ENCODE measurements at places on chromosomes 5 and 9.

DNA sequence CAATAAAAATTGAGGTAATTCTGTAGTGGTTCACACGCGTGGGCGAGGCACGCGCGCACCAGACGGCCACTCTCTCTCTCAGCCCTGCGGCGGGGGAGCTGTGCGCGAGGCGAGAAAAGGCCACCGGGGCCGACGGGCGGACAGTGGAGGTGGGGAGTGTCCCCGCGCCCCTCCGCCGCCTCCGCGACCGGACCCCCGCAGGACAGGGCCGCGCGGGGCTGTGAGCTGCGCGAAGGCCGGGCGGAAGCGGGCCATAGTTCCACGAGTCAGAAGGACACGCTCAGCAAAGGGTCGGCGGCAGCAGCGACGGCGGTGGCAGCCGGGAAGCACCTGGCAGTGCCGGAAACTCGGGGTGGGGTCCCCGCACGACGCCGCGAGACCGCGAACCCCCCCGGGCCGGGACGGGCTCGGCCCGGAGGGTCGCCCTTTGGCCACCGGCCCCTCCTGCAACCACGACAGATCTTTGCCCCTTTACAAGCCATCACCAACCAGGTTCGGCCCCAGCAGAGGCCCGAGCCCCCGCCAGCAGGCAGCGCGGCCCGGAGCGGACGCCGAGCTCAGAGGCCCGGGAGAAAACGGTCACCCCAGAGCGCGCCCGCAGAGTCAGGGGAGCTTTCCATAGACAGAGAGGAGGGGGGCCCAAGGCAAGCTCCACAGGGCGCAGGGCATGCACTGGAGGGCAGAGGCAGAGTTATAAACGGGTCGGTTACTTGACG lies 60.9 kb downstream of the ZNF354C start:
- DNase-seq, result no peak

DNA sequence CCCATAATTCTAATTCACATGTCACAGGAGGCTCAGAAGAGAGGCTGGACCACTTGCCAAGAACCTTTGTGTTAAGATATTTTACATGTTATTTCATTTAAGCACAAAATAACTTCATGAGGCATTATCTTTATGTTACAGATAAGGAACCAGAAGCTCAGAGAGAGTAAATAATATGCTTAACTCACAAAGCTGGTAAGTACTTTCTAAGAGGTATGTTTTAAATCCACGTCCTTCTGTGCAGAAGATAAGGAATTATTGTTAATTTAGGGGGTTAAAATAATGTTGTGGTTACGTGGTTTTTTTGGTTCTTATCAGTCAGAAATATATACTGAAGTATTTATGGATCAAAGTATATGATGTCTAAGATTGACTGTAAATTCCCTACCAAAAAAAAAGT lies 8.0 kb downstream of the STRBP start:
- DNase-seq, result no peak

DNA sequence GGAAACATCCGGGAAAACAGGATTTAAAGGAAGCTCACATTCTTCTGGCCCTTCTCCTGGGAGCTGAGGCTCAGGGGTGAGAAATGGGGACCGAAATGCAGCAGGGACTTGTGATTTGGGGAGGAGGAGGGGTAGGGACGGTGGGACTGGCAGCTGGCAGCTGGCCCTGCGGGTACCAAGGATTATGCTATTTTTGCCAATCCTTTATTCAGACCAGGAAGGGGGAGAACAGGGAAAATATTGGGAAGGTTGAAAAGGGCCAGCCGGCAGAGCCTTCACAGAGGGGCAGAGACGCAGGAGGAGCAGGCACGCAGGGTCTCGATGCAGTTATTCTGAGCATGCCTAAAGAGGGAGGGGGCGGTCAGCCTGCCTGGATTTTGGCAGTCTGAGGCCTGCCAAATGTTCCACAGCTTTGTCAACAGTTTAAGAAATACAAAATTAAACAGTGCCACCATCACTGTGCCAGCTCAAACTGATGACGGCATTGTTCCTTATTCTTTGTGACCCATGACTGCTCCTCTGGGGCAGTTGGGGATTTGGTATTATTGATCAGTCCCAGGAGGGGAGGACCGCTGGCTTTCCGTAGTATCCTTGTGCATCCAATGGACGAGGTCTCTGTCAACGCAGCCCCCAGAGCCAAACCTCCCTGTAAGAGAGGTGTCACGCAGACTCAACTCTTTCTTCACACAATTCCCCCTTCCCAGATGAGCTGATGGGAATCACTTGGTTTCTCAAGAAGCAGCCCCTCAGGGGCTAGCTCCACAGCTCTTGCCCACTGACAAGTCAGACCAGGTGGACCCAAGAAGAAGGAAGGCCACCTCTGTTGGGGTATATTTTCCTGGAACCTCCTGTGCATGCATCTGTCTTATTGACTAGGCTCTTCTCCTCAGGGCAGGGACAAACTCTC lies 553.3 kb downstream of the BNC2 start:
- no peak for DNase-seq

- no peak for DNase-seq
These were observed 157.9 kb upstream of the ALDH1B1 start for GRCh38 chr9:38234479-38235170.

DNA sequence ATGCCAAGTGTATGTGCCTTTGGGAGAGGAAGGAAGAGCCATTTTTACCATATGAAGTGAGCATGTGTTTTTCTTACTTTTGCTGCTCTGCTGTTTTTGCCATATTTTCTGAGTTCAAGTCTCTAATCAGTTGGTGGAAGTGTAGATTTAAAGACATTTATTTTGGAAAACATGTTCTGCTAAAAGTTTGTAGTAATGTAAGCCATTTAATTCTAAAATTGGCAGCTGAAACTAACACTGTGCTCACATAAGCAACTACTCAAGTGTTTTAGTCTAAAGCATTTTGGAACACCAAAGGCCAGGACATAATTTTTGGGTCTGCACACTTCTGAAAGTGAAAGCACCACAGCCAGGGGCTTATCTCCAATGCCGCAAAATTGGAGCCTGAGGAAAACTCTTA lies 363.4 kb upstream of the ZNF608 start:
- no peak for DNase-seq

- no peak for DNase-seq
These were observed 67.9 kb upstream of the TNFSF8 start for GRCh38 chr9:114998326-114998725.

DNA sequence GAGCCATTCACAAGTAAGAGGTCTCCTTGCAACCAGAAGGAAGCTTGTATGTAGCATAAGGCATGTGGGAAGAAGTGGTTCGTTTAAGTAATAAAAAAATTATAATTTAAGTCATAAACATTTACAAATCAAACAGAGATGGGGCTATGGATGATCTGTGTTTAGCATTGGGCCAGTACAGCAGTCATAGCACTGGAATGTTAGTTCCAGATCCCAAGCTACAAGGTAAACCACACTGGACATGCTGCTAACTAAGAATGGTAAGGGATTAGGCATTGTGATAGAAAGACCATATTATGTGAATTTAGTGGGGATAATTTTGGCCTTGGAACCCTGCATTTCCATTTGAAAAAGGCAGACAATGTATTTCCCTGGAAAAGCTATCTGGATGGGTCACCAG lies 170.4 kb upstream of the KCNN2 start:
- no peak for DNase-seq

DNA sequence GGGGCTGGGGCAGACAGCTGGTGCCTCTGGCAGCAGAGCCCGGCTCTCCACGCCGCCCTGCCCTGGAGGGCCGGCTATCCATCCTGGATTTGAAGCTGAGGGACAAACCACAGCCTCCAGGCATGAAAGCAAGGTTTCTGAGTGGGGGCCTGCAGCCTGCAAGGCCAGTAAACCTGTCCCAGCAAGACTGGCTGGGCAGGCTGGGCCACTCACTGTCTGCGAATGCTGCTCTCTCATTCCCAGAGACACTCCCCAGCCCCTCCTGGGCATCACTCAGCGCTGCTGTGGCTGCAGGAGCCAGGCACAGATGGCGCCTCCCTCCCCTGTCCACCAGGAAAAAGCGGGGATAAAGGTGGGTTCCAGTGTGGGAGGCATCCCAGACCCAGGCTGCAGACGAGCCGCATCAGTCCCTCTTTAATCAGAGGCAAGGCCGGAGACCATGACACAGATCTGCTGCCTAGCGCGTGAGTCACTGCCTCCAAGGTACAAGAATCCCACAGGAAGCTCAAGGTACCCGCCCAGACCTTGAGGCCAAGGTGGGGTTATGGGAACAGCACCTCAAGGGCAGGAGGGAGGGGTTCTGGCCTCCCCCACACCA lies 118.0 kb downstream of the VAV2 start:
- no peak for DNase-seq

DNA sequence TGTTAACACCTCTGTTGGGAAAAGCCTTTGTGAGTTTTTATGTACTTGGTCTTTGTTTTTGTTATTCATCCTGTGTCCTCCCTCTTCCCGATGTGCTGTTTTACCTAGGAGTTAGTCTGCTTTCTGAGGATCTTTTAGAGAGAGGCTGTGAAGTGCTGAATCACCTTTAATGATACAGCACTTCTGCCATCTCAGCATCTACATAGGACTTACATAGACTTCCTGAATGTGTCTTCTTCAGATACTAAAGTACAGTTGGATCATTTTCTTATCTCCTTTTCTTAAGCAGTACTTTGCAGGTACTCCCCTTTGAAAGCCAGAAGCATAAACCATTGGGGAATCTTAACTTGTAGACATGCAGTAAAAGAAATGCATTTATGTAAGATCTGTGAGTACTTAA lies 31.5 kb downstream of the OTULIN start:
- DNase-seq, result peak; percentile 31

GRCh38 chr5:164139423-164139822 lies 634.0 kb downstream of the MAT2B start:
- no peak for DNase-seq

GRCh38 chr9:127166651-127167524 lies 44.5 kb upstream of the ANGPTL2 start:
- no peak for DNase-seq

DNA sequence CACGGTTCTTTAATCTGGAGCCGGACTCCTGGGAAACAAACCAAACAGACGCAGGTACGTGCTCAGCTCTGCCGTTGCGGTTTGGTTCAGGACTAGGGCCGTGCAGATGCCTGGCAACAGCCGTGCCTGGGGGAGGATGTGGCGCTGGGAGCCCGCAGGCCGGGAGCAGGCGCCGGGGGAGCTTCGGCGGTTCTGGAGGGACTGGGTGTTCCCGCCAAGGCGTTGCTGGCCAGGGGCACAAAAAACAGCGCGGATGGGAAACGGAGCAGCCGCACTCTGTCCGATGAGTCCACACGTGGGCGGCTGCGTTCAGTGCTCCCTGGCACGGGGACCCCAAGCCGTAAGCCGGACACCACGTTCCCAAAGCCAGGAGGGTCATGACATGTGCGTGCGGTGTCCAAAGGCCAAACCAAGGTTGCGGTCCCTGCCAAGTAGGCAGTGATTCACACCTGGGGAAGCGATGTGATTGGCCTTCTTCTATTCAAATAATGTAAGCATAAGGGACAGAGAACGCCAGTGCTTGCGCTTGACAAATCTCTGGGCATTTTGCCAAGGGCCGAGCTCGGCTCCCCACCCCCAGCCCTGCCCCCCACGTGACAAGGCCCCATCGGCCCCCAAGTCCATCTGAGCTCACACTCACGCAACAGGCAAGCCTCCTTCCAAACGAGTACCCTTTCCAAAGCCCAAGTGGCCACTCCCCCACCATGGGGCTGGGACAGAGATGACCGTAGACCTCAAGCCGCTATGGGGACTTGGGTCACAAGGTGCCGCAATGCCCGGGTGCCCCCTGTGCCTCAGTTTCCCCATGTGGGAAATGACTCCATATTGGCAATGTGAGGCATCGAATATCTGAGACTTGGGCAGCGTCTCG lies 49.7 kb upstream of the NKD2 start:
- peak; percentile 14 for DNase-seq

- no peak for DNase-seq
These were observed 67.2 kb downstream of the KIF4B start for GRCh38 chr5:155080721-155081120.

DNA sequence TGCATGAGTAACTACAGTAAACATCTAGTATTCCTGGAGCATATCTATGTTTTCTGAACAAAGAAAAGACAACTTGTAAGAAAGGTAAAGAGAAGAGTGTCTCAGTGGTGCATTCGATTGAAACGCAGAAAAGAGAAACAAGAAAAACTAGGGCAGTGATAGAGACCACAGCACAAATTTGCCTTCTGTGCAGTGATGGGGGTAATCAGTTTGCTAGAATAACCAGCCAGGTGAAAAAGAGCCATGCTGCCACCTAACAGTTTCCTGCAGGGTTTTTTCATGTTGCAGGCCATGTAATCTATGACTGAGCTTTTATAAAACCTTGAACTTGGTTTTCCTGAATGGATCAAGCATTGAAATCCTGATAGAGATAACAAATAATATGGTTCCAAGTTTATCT lies 198.4 kb upstream of the MEF2C start:
- no peak for DNase-seq

Measured in iPS-NIHi11 (cell line).